ENCODE measurements at places on chromosomes 7 and 10.

DNA sequence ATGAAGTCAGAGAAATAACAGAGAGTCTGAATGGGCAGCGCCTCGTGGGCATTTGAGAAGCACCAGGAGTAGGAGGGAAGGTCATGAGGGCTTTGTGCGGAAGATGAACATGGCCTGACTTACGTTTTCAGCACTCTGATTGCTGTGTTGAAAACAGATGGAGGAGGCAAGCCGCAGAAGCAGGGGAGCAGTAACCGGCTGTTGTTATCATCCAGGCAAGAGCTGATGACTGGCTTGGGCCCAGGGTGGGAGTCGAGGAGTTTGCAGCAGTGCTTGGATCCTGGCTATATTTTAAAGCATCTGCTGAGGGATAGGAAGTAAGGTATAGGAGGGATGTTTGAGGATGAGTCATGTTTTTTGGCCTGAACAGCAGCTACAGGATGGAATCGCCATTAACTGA lies 12.7 kb upstream of the PDLIM1 start:
- no peak for DNase-seq

- DNase-seq = no peak
These were observed 27.2 kb downstream of the IKZF1 start for GRCh38 chr7:50331564-50332208.

GRCh38 chr10:109866168-109866994 lies 56.9 kb downstream of the XPNPEP1 start:
- DNase-seq = peak; percentile 31

- DNase-seq = no peak
These were observed 67.3 kb downstream of the AFAP1L2 start for GRCh38 chr10:114336823-114337509.

- DNase-seq = no peak
These were observed 57.3 kb downstream of the INPP5F start for GRCh38 chr10:119782981-119783664.

GRCh38 chr10:69697006-69697405 lies 67.0 kb downstream of the FAM241B start:
- DNase-seq = no peak

- no peak for DNase-seq
These were observed 232.5 kb downstream of the SH2D4B start for GRCh38 chr10:80770239-80770638.

DNA sequence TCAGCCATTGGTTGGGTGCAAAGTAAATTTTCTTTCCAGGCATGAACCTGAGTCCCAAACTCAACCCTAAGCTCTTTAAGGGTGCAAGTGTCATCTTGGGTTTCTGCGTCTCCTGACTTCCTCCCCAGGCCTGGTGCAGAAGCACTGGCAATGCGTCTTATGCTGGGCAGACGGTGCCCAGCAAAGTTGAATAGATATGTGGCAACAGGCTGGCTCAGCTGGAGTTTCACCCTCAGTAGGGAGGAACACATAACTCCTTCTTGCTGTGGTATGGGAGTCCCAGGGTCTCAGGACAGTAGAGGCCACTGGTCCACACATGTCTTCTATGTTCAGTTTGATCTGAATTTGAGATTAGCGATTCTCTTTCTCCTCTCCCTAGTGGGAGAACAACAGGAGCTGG lies 181.3 kb downstream of the RPS24 start:
- DNase-seq = peak; percentile 52

GRCh38 chr10:132098539-132099388 lies 33.0 kb downstream of the JAKMIP3 start:
- DNase-seq = no peak

DNA sequence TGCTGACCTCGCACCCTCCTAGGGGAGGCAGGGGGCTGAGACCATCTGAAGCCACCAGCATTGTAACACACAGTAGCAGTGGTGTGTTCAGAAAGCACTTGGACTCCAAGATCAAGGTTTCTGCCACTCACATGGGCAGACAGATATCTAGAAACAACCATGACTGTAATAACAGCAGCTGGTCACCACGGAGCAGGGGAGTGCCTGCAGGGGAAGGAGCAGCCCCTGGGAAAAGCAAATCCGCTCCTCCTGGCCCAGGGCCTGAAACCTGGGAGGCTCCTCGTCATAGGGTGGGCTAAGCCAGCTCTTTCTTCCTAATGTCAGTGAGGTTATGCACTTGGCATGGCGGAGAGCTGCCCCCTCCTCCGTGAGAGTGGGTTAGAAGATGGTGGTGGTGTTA lies 118.4 kb upstream of the INSYN2A start:
- no peak for DNase-seq

DNA sequence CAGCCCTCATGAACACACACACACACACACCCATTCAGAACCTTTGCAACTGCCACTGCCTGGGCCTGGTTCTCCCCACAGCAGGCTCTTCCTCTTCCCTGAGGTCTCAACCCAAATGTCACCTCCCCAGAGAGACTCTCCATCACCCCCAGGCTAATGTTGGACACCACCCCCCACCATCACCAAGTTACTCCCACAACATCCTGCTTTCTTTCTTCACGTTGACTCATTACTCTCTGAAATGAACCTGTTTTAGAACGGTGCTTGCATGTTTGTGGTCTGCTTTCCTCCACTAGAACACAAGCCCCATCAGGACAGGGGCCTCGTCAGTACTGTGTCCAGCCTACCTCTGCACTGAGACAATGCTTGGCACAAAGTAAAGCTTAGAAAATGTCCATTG lies 16.0 kb downstream of the AFAP1L2 start:
- DNase-seq = peak; percentile 49

- no peak for DNase-seq
These were observed 10.7 kb upstream of the VIPR2 start for GRCh38 chr7:159155410-159155809.

DNA sequence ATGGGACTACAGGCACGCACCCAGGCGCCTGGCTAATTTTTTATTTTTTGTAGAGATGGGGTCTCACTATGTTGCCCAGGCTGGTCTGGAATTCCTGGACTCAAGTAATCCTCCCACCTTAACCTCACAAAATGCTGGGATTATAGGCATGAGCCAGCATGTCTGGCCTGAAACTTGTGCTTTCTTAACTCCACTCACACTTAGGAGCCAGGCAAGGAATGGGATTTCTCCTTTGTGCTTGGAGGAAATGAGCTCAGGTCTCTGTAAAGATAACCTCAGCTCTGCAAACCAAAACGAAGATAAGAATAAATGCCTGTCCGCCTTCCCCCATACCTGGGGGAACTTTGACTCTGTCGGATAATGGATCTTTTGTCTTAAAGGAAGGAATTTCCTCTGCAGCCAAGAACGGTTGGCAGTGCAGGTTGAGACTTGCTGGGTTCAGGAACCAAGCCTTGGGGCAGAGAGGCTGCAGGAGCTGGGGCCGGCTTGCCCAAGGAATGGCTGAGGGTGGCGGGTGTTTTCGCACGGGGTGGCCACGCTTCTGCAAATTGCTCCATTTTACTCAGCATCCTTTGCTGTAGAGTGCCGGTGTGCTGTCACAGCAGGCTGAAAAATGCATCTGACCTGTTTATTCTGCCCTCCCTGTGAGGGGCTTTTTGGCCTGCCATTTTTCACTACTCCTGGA lies 174.2 kb downstream of the KIAA1217 start:
- DNase-seq = no peak

- DNase-seq = no peak
These were observed 60.9 kb downstream of the C10orf90 start for GRCh38 chr10:126609566-126609965.

GRCh38 chr10:49552277-49552676 lies 13.4 kb upstream of the ERCC6 start:
- no peak for DNase-seq

GRCh38 chr10:28381903-28382347 lies 79.1 kb upstream of the MPP7 start:
- DNase-seq = peak; percentile 81

GRCh38 chr10:12608761-12609160 lies 259.4 kb downstream of the CAMK1D start:
- no peak for DNase-seq

- no peak for DNase-seq
These were observed 737.4 kb downstream of the TNS3 start for GRCh38 chr7:46844486-46844885.
